ENCODE measurements at places on chromosomes 1 and 21.

DNA sequence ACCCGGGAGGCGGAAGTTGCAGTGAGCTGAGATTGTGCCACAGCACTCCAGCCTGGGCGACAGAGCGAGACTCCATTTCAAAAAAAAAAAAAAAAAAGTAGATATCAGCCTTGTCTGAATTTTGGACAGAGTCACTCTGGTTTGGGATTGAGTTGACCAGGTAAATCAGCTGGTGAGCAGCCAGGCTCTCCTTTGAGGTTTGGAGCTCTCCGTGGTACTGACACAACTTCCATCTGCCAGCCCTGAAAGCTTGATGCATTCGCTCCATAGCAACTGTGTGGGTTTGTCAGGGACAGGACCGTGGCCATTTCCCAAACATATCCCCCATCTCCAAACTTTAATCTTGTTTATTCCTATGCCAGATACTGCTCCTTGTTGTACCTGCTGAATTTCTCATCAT, 155.2 kb downstream of the DMRTA2 start:
- no peak for DNase-seq

DNA sequence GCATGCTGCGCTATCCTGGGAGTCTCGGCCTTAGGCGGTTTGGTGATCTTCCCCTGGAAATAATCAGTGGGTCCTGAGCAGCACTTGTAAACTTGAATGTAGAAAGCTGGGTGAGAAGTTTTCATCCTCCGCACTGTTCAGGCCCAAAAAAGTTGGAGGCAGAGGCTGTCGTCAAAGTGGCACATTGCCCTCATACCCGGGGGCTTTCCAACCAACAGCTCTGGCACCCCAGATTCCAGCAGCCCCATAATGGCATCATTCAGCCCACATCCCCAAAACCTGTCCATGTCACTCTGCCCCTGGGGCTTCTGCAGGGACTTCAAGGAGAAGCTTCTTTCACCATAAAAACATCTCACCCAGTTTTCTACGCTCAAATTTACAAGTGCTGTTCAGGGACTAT, 59.3 kb downstream of the TOR1AIP2 start:
- DNase-seq = no peak

- no peak for DNase-seq
Measured at GRCh38 chr21:45709696-45710268, 66.3 kb downstream of the PCBP3 start.

GRCh38 chr1:38047603-38048141, 1.1 kb upstream of the POU3F1 start:
- no peak for DNase-seq
